ENCODE measurements at places on chromosomes 16 and 17. TPM values are rescaled to one million over a fixed set of nuclear protein-coding genes. Genes with fewer than 3 reads are reported as not detected.

DNA sequence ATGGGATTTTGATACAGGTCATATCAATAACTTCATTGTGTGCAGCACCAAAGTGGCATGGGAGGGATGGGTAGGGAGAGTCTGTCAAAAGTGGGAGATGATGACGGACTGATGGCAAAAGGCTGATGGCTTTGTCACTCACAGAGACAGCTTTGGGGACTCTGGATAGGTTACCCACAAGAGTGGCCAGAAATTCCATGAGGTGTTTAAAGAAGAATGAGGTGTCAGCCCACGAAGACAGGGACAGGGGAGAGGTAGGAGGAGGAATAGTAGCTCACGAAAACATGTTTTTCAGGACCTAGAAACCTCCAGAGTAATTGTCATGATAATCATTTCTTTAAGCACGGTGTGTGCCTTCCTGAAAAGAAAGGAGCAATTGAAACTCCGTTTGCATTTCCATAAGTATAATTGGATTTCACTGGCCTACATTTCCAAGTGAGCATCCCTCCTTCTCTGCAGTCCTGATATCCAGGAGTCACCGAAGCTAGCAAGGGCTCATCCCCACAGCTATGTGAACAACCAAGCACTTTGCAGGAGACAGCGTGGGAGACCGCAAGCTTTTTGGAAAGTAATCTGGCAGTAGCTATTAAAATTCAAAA lies 60.0 kb downstream of the HSD17B2 start:
- DNase-seq = no peak

- no peak for DNase-seq
Observed at GRCh38 chr17:41254861-41255260, 323 bp upstream of the KRTAP9-9 start.

DNA sequence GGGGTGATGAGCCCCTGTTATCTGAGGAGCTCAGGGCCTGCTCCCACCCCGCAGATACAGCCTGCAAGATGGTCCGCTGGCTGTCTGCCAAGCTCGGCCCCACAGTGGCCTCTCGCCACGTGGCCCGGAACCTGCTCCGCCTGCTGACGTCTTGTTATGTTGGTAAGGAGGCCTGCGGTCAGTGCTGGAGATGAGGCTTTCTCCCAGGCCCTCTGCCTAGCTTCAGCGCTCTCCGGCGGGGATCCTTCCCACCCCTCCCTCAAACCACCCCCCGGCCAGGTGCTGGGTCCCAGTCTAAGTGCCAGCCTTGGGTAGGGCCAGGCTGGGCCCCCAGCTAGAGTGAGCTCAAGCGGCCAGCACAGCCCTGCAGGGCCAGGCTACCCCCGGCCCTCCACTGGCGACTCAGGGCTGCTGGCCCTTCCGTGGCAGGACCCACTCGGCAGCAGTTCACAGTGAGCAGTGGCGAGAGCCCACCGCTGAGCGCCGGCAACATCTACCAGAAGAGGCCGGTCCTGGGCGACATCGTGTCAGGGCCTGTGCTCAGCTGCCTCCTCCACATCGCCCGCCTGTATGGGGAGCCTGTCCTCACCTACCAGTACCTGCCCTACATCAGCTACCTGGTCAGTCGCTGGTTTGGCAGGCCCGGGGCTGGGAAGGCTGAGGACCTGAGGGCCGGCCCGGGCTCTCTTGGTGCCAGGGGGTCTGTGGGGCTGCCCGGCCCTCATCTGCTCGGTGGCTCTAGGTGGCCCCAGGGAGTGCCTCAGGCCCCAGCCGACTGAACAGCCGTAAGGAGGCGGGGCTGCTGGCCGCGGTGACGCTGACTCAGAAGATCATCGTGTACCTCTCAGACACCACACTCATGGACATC lies 6.1 kb downstream of the WDR81 start:
- no peak for DNase-seq

DNA sequence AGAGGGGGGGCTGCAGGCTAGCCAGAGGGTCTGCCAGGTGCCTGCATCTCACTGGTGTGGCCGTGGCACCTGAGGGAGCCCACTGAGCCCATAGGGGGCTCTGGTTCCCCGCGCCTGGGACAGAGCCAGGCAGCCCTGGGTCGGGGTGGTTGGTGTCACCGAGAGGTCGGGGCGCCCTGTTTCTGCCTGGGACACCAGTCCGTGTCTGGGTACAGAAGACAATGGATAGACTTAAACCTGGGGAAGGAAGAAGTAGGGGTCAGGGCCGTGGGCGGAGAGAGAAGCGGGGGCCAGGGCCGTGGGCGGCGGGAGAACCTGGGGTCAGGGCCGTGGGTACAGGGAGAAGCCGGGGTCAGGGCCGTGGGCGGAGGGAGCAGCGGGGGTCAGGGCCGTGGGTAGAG lies 3.0 kb downstream of the RFNG start:
- no peak for DNase-seq

DNA sequence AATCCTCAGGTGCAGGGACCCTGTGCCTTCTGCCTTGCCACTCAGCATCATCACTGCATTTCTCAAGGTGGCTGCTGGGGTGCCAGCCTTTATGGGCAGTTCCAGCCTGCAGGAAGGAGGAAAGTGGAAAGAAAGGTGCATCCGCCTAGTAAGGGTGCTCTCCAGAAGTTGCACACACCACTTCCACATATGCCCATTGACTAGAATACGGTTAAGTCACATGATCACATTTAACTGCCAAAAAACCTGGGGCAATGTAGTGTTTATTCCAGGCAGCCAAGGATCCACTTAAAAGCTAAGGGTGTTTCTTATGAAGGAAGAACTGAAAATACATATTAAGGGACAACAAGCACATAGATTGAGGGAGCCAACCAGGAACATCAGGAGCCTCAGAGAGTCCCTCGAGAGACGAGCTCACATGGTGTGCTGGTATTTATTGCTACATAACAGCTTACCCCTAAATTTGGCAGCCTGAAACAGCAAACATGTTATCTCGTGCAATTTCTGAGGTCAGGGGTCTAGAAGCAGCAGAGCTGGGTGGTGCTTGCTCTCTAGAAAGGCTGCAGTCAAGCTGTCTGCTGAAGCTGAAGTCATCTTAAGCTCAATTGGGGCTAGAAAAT lies 52.0 kb upstream of the MMP2 start:
- DNase-seq = no peak

GRCh38 chr16:72195609-72196008 lies 23.7 kb upstream of the PMFBP1 start:
- DNase-seq = no peak

The PLEKHG4 gene
- total RNA-seq = 7.1 TPM

The CHST5 gene
- total RNA-seq = 0.87 TPM

All from NCI-H460 (cell line).